ENCODE measurements at places on chromosomes 11 and 22.
A peak's percentile ranks its signal among the peaks of the same experiment; 100 is the strongest.

GRCh38 chr11:48037709-48038468, 57.5 kb downstream of the PTPRJ start:
- no peak for DNase-seq

- no peak for DNase-seq
These were observed 20.4 kb downstream of the CDPF1 start for GRCh38 chr22:46229701-46230100.

- no peak for DNase-seq
These were observed 43.6 kb downstream of the TEAD1 start for GRCh38 chr11:12717851-12718291.

DNA sequence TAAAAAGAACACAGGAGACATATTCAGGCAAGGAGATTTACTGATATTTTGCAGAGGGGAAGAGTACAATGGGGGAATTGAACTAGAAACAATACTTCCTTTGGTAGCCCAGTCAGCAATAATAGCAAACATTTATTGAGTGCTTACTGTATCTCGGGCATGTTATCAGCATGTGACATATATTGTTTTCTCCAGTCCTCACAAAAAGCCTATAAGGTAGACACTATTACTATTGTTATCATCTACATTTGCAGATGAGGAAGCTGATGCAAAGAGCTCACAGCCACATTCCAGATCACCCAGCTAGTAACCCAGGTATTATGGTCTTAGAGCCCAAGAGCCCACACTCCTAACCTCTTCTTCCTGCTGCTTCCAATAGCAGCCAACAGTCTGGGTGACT, 27.9 kb downstream of the NAV2 start:
- DNase-seq = no peak

GRCh38 chr11:57275582-57275981, 38.5 kb upstream of the APLNR start:
- DNase-seq = no peak

DNA sequence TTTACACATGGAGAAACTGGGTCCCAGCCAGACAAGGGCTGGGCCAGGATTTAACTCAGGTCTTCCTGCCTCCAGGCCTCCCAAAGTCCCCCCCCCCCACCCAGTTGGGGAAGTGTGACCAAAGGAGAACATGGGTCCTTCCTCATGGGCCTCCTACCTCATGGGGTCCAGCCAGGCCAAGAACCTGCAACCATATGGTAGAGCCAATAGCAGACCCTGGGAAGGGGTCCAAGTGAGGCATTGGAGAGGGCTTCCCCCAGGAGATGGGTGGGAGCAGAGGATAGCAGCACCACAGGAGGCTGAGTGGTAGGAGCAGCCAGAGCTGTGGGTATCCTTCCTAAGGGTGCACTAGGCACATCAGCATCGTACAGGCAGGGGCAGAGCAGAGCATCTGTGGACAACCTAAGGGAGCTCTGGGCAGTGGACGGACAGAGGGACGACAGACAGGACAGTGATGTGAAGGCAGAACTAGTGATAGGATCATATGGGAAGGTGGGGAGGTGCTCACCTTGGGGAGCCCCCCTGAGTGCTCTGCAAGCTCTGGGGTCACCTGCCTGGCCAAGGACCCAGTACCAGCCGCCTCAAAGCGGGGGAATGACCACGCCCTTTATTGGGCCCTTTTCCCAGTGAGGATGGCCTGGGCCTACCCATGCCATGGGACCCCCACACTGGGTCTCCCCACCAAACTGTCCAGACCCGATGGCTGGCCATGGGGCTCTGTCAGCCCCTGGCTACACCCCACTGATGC, 4.5 kb downstream of the ARVCF start:
- no peak for DNase-seq

GRCh38 chr11:88597387-88597786, 259.9 kb upstream of the CTSC start:
- DNase-seq = no peak

DNA sequence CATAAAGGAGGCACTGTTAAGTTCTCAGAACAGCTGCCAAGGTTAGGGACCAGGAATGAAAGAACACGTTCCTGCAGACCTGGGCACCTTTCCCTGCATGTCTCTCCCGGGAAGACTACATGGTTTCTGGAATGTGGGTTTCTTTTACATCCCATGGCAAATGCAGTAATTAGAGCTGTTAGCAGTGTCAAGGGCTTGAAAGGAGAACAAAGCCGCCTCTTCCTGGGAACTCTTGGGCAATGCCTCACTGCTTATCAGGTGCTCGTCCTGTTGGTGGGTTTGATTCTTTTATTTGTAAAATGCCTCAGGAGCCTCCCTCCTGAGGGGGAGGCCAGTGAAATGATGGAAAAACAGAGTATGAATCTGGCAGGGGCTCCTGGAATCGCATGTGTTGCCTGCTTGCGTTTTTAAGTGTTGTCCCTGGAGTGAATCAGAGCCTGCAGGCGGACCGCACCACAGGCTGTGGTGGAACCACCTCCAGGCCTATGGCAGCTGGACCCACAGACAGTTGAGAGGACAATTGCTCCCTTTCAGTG, 723 bp upstream of the C22orf31 start:
- no peak for DNase-seq

DNA sequence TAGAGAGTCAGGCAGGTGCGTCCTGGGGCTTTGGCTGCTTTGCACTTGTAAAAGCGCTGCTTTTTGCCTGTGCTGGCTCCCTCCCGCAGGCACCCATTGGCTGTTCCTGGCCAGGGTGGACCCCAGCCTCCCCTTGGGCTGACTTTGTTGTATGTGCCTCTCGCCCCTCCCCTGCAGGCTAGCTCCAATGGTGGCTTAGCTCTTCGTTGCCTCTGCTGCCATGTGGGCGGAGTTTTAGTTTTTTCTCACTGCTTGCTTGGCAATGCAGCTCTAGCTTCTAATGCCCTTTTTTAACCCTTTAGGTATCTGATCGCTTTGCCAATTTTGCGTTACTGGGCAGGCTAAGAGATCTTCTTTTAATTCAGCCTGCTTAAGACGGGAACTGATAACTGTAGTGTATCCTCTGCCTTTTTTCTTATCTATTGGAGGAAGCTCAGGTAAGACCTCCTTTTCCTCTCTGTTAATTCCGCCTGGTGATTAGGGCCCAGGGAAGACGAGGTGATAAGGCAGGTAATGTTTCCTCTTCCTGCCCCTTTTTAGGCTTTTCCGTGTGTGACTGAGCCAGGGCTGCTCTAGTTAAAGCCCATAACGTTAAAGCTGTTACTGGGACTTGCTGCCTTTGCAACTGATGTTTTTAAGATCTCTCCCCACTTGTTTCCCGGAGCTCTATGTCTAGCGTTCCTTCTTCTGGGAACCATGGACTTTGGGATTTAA, 11.7 kb upstream of the GLYATL1 start:
- DNase-seq = no peak

DNA sequence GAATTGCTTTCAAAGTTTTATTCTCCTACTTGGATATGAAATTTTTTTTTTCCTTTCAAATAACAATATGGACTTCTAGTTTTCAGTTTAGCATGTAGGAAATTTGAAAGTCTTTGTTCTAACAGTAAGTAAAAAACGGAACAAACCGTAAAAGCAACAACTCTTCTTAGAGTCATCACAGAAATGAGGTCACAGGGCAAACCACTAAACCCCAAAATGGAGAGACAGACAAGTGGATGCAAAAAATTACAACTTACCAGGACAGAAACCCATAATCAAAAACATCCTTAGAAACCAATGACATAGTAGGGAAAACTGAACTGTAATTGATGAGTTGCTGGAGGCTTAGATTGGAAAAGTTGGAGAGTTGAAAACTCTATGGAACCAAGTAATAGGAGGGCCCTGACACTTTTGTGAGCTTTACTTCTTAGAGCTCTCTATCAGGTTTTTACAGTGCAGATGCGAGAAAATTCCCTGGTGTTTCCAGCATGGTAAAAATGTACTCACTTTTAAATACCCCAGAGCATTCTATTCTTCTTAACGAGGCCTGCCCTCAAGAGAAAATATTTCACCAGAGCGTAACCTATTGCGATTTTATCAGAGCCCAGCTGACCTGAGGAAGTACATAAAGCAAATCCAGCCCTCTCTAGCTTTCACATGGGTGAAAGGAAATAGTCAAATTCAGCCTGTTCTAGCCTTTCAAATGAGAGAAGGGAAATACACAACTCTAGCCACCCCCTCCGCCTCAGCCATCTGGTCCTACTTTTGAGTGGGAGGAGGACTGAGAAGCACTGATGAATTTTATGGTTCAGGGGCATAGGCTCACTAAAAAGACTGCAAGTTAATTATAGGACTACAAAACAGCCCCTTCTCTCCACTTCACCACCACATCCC, 39.1 kb downstream of the CASP12 start:
- peak; percentile 6 for DNase-seq

DNA sequence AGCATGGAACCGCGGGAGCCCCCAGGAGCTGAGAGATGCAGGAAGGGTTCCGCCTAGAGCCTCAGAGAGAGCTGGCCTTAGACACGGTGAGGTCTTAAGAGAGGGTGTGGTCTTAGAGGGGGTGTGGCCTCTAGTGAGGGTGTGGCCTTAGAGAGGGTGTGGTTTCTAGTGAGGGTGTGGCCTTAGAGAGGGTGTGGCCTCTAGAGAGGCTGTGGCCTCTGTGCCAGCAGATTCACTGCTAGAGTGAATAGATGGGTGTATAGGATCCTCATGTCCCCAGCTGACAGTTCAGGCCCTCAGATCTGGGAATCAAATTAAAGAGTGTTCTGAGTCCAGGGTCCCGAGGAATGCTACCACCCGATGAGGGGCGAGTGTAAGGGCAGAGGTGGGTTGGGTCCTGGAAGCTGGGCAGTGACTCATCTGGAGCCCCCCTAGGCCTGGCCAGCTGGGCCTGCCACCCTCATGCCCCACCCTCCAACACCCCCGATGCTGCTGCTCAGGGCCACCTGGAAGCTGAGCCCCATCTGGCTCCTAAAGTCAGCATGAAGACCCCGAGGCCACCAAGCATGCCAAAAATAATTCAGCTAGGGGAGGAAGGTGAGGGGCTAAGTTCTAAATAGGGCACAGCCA, 49.5 kb downstream of the IGF2 start:
- no peak for DNase-seq

DNA sequence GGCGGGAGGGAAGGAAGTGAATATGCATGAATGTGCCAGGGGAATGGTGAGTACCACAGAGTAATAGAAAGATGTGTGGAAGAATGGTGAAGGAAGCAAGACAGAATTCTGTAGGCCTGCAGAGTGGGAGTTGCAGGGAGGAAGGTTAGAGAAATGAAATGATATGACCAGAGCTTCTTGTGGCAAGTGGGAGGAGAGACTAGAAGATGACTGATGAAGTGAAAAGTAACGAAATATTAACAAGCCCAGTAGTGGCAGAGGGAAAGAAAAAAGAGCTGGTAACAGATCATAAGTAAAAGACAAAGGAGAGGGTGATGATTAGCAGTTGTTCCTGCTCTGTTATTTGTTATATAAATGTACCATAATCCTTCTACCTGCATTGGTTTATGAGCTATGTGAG, 1.0 kb upstream of the ALKBH8 start:
- DNase-seq = no peak
